Naive B cell (primary cell): ENCODE measurements at places on chromosomes 12 and 14. TPM values are rescaled to one million over a fixed set of nuclear protein-coding genes. Genes with fewer than 3 reads are reported as not detected.

The SDS gene
- not detected for polyA plus RNA-seq

The CNTN1 gene
- polyA plus RNA-seq, result not detected

The CEBPE gene
- 0.61 TPM for polyA plus RNA-seq

- no peak for DNase-seq
Observed at GRCh38 chr12:128155571-128155970, 111.4 kb upstream of the TMEM132C start.

DNA sequence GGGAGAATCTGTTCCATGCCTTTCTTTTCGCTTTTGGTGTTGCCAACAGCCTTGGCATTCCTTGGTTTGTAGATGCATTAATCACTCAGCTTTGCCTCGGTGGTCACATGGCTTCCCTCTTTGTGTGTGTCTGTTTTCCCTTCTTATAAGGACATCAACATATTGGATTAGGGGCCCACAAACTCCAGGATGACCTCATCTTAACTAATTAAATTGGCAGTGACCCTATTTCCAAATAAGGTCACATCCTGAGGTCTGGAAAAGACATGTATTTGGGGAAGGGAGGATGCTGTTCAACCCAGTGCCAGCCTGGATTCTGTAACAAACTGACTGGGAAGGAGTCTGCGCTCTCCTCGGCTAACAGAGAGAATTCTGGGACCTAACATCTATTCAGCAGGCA lies 365.7 kb upstream of the FKBP4 start:
- DNase-seq, result no peak

- DNase-seq, result no peak
Observed at GRCh38 chr14:100684154-100684553, 42.5 kb upstream of the DLK1 start.

DNA sequence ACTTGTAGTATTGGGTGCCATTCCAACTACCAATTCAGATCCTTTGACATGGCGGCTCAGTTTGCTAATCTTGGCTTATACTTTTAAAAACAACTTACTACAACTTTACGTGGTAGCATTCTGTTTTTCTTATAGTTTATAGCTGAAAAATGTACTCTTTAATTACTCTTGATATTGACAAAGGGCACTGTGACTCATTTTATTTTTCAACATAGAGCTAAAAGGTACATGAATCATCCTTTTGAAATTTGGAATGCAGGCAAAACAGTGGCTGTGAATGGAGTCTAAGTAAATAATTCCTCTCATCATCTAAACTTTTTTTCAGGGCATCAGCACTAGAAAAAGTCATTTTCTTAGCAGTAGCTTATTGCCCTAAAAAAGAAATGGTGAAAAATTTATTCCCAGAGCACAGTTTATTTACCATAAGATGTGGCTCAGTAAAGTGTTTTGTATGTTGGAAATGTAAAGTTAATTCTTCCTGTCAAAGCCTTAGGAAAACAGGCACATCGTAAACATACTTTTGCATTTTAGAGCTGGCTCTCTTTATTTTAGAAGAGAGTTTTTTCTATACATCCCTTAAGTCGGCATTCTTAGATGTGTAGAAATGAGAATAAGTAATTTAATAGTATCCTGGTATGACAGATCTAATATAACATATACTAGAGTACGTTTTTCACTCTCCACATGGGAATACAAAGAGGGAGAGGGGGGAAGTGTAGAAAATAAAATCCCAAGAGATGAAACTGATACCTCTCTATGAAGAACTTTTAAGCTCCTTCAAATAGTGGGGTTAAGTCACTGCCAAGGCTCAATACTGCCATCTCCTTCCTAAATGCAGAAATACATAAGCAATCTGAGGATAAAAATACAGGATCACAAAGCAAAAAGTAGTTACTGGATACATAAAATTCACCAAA lies 55.2 kb downstream of the SLC25A21 start:
- no peak for DNase-seq

DNA sequence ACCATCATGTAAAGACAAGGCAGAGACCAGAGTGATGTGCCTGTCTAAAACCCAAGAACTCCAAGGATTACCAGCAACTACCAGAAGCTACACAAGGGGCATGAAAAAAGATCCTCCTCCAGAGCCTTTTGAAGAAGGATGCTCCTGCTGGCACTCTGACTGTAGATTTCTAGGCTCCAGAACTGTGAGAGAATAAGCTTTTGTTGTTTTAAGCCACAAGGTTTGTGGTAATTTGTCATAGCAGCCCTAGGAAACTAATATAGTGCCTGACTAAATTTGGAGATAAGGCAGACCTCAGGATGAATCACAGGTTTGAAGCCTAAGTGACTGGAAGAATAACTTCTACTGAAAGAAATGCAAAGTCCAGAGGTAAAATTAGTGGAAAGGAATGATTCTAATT lies 132.9 kb downstream of the CEP83 start:
- no peak for DNase-seq
